ENCODE measurements at places on chromosomes 6 and 20.

- DNase-seq: no peak
Measured at GRCh38 chr6:37149745-37150144, 20.2 kb upstream of the PIM1 start.

DNA sequence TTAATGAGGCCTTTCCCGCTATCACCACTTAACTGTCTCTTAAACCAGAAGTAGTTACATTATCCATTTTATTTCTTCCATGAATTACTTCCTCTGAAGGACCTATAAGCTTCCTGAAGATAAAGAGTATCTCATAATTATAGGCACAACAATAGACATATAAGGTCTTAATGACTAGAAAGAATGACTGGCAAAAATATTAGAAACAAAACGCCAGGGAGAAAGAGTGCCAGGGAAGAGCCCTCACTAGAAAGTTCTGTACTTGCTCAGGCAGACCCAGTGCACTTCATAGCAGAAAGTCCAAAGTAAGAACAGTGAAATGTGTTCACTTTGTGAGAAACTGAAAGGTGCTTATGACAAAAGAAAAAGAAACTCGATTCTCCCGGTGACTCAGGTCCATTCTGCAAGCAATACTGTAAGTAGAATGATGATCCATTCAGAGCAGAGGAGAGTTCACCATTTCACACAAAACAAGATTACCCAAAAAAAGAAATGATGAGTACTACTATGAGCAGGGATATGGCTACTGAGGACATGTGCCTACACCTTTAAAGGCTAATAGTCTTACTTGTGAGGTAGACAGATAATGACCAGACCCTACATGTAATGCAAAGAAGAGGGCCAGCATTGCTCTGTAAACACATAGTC, 5.5 kb downstream of the ZNF334 start:
- no peak for DNase-seq

GRCh38 chr6:131125431-131125830, 9.8 kb upstream of the AKAP7 start:
- DNase-seq: no peak

DNA sequence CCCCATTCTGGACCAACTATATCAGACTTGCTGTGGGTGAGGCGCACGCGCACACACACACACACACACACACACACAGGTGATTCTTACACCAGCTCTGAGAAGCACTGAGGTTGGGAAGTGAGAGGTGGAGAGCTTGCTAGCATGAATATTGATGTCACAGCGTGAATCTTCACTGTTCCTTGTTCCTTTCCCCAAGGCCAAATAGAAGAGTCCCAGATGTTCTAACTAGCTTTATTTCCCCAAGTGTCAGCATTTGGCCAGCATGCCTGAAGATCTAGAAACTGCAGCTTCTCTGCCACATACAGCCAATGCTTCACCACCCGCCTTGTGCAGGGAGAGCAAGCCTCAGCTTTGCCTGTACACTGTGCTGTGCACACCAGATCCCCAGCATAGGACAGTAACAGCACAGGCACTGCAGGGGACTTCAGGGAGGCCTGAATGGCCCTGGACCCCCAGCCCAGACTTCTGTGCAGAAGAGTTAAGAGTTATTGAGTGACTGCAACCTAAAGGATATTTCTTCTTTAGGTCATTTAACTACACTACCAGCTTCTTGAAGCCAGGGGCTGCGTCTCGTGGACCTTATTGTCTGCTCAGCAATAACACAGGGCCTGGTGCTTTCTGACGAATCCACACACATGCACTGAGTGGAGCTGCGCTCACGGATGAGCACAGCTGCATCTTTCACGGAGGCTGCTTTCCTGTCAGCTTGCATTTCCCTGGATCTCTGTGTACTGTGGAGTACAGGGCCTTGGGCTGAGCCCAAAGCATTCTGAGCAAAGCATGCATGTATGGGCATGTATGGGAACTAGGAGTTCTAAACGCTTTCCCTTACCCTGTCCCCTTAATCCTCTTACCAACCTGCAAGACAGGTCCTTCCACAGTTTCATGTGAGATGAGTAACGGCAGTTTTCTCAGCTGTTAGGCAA, 13.9 kb upstream of the CD93 start:
- DNase-seq: no peak

DNA sequence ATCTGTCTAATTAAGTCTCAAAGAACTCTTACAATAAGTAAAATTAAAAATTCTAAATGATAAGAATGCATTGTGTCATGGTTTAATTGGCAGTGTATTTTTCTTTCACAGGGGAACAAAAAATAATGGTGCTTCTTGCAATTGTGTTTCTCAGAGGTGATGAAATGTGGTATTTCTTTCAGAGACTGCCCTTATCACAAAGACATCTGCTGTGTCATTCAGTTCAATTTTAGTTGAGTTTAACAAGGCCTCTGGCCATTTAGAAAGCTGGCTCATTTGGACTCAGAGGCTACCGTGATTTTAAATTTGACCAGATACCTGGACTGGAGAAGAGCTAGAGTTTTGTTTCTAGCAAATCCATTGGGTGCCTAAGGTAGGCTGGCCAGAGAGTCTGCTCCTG, 23.6 kb upstream of the ZNF831 start:
- DNase-seq: no peak

DNA sequence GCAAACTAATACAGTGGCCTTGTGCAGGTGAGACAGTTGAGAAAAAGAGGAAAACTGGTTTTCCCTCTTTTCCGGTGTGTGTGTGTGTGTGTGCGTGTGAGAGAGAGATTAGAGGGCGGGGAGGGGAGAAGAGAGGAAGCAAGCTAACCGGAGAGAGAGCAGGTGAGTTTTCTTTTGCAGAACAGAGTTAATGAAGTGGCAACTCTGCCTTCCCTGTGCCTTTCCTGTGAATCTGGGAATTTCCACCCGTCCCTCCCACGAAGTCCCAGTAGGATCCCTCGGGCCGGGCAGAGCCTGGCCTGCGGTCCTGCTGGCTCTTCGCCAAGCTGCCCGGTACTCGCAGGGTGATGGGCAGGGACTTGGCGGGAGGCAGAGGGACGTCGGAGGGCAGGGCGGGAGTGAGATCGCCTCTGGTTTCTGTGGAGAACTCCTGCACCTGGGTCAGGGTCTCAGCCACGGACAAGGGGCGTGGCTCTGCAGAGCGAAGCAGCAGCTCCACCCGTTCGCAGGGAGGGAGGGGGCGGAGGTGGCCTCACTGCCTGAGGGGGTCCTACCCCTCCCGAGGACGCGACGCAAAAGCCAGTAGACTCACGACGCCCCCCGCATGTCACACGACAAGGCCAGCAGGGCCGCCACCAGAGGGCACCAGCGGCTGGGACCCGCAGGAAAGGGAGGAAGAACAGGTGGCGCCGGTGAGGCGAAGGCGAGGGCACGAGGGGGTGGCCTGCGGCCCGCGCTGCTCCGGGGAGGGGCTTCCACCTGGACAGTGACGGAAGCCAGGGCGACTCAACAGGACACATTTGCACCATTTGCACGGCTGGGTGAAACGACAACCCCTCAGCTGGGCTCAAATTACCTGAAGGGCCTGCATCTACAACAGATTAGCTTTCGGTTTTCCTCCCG, 51.2 kb upstream of the RNF182 start:
- peak; percentile 83 for DNase-seq

- no peak for DNase-seq
Measured at GRCh38 chr20:63636752-63637628, 10.1 kb upstream of the GMEB2 start.

DNA sequence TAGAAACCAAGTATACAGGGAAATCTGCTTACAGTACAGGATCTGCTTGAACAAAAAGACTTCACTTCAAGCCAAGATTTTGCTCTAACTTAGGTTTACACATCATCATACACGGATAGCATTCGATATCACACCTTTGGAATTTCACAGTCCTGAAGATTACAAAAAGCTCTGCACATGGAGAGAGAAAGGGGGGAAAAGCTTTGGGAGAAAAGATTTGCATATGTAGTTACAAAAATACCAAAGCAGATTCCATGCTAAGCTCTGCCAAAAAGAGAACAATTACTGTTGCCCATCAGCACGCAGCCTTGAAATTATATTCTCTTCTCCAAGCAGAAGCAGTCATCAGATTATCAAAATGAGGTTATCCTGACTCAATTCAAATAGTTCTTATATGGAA, 62.0 kb downstream of the HIVEP2 start:
- DNase-seq: no peak

- DNase-seq: no peak
Measured at GRCh38 chr6:73290435-73290834, 27.4 kb upstream of the KHDC1 start.

DNA sequence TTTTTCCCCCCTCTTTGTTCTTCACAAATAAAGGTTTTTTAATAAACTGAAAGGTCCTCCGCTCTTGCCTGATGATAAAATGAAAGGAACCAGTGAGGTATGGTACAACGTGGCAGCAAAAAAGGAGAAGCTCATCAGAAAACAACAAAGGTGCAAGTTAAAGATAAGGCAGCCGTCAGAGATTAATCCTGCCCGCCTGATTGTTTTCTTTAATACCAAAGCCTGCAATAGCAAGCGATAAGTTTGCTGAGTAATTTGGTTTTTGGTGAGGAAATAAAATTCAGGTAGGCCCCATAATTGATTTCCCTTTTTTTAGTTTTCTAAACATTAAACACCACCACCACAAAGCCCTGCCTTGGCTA, 177.9 kb downstream of the MBOAT1 start:
- no peak for DNase-seq

- DNase-seq: peak; percentile 94
Measured at GRCh38 chr6:158644231-158645063, at the start of gene DYNLT1. DYNLT1 (minus strand) TSS chr6:158644743; CDS start chr6:158644708, 35 bp downstream.

- DNase-seq: no peak
Measured at GRCh38 chr6:136696783-136697364, 95.4 kb downstream of the MAP3K5 start.

DNA sequence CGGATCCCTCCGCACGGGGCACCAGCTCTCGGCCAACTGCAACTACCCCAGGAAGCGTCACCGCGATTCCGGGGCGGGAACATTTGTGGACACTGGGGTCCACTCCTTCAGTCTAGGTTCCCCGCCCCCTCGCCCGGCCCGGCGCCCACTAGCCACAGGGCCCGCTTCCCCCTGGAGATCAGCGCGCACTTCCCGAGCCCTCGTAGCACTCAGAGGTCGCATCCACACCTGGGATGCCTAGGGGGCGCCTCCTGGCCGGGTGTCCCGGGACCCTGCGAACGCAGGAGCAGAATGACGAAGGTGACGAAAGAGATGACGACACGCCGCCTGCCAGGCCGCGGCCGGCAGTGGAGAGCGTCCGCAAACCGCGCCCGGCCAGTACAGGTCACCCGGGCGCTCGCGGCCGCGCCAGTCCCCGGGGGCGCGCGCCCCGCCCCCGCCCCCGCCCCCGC, 309 bp upstream of the AIG1 start:
- peak; percentile 87 for DNase-seq

GRCh38 chr6:128899341-128900050, 16.6 kb downstream of the LAMA2 start:
- DNase-seq: no peak

DNA sequence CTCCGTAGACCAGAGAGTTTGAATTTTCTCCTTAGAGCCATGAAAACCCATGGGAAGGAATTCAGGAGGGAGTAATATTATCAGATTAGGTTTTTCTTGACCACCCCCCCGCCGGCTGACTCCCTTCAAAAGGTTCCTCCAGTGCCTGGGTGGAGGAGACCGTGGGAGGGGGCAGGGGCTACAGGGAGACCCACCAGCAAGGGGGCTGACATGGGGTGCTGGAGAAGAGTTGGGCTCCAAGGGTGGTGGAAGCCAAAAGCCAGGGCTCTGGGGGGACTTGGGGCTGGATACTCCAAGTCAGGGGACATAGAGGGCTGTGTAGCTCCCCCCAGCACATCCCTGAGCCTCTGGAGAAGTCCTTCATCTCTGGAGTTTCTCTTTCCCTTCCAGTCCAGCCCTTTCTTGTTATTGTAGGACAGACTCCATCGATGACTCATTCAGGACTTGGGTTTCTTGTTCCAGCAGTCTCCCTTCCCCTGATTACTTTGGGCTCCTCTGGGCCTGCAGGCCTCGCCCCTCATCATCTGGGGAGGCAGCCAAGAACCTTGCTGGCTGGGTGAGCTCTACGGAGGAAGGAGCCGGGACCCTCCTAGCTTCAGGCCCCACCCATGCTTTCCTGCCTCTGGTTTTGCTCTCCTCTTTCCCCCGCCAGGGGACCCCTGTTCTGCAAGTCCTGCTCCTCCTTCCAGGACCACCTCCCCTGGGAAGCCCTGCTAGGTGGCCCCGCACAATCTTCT, 10.5 kb upstream of the KIAA1755 start:
- DNase-seq: no peak

DNA sequence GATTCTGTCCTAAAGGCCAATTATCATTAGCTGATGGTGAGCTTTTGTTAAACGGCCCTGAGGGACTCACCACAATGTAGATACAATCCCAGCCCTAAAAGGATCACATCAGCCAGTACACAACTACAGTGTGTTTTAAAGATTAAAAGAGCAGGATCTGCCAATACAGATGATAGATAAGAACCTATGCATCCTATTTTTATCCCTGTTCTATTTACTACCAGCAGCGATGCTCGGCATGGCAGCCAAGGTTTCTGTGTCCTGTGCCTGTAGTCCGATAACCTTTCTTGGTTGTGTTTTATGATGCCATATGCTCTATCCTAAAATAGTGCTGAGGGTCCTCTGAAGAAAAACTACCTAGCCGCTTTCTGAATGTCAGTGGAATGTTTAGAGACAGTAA, 289.4 kb downstream of the PHACTR1 start:
- no peak for DNase-seq

DNA sequence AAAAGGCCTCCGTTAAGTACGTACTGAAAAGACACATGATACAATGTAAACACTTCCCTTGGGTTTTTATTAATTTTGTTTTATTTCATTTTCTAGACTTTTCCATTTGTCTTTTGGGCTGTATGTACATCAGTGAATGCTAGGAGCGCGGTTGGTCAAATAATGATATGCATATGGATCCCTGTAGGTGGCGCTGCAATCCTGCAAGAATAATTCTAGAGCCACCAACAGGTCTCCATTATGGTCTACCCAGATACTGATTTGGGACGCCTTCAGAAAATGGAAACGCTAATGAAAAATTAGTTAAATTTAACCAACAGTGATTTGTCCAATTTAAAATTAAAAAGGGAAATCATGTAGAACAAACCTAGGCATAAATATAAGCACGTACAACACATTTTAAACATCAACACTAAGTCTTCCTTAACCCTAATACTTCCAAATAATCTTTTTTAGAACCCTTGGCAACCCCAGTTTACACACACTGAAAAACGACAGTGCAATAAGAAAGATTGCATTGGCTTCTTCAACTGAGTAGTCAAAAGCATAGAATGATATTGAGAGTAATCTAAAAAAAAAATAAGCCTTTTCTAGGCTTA, 433.5 kb downstream of the RFPL4B start:
- peak; percentile 72 for DNase-seq

Data from left colon (tissue), 2 donors.